ENCODE measurements at places on chromosomes 11 and 22. TPM values are rescaled to one million over a fixed set of nuclear protein-coding genes. Genes with fewer than 3 reads are reported as not detected.

CCDC89 gene
- total RNA-seq, result not detected

GPHA2 gene
- total RNA-seq, result not detected

SULT4A1 gene
- not detected for total RNA-seq

OR8D4 gene
- not detected for total RNA-seq

BAIAP2L2 gene
- 1.2 TPM for total RNA-seq

KRTAP5-10 gene
- not detected for total RNA-seq

MMP27 gene
- not detected for total RNA-seq

OR6T1 gene
- total RNA-seq, result not detected

LYVE1 gene
- total RNA-seq, result not detected

RIMBP3C gene
- 0.47 TPM for total RNA-seq

CHST1 gene
- total RNA-seq, result 0.47 TPM

DNA sequence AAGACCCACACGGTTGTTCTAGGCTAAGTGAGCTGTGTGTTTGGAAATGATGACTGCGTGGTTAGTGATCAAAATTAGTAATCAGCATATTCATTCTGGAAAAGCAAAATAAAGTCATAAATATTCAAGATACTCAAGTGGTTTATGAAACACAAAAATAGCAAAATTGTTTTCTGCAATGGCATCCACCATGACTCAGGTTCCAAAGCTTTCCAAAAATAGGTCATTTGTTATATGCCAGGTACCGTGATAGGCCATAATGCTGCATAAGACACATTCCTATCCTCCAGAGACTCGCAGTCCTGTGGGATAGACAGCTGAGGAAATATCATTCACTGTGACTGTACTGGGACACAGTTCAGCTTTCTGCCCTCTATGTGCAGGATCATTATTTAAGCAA lies 2.4 kb upstream of the ATL3 start:
- DNase-seq, result no peak

GRCh38 chr22:47822422-47822821 lies 1060.0 kb downstream of the TBC1D22A start:
- DNase-seq, result no peak

DNA sequence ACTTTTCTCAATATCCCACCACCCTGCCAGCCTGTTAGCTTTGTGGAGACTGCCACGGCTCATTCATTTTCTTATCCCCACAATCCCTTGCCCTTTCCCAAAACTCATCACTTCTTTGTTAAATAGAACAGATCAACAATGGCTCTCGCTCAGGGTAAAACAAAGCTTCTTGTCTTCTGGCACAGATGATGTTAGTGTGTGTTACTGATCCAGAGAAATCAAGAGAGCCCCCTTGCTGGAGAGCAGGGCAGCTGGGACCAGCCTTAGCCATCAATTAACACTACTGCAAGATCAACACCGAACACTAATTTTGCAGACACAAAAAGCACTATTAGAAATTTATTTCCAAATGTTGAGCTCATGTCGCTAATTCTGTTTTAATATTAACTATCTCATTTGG lies 420.9 kb downstream of the TENM4 start:
- DNase-seq, result no peak

DNA sequence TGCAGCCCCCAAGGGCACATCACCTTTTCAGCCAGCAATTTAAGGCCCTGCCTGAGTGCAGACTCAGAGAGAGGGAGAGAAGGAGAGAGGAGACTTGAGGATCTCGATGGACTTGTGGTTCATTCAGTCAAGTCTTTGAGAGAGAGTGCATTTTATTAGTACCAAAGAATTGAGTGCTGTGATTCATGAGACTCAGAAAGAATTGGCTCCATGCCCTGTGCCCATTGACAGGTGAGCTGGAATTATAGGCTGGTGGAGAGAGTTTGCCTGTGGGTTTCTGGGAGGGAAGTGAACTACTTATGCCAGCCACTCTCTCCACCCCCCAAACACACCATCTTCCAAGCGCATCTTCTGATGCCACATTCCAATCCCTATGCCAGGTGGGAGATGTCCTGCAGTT lies 236.8 kb downstream of the MN1 start:
- no peak for DNase-seq

GRCh38 chr11:112537846-112538330 lies 277.2 kb upstream of the PLET1 start:
- DNase-seq, result no peak

- no peak for DNase-seq
These were observed 117.5 kb upstream of the ALX4 start for GRCh38 chr11:44427432-44427831.

GRCh38 chr11:59865031-59865430 lies 1.3 kb downstream of the TCN1 start:
- DNase-seq, result no peak

- DNase-seq, result no peak
These were observed 827 bp upstream of the MUC2 start for GRCh38 chr11:1073851-1074243.

GRCh38 chr22:19448076-19448607 lies 631 bp upstream of the C22orf39 start:
- no peak for DNase-seq

DNA sequence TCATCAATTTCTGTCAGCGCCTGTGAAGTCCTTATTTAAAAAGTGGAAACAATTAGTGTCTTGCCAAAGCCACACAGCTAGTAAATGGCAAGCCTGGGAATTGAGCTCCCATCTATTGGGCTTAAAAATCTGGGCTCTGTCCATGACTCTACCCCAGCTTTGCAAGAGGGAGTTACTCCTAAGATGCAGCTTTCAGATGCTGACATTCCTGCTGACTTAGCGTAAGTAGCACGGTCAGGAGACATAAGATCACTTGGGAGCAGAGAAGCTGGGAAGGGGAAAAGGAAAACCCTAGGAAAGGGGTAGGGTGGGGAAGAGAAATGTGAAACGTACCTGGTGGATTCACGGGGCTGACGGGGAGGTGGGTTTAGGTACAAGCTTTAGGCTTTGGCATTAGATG lies 36.0 kb upstream of the OR4B1 start:
- no peak for DNase-seq

DNA sequence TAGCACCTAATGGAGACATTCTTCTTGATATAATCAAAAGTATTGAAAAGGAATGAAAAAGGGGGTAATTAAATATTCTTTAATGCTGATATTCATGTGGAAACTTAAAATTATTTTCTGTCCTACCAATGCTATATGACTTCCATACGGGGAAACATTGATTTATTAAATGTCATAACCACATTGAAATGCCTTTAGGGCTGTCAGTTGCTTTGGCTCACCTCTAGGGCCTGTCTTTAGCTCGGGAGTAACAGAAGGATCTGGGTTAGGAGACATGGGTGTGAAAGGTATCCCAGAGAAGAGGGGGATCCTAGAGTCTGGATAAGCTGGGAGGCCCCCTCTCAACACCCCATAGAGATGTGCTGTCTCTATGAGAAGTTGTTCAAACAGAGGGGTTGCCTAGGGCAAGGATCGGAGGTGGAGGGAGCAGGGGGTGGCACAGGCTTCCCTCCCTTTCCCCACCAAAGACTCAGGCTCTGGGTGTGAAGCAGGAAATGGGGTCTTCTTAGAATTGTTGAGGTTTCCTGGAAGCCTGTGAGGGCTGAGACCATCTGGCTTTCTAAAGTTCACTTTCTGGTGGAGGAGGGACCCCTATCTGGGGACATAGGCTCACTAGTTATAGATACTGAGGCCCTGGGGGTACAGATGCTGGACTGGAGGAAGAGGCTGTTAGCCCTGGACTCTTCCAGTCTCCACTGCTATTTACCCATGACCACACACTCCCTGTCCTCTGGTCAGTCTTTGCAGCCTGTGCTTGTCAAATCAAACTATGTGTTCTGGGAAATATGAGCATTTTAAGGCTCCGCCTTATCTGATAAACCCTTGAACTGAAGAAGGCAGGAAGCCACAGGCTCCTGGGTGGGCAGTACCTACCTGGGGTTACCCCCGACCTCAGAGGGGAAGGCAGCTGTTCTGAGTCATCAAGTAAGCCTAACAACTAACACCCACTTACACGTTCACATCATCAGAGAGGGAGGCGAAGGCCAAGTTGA lies 55.8 kb upstream of the RRAS2 start:
- DNase-seq, result peak; percentile 97

GRCh38 chr11:94199136-94200130 lies 70.8 kb downstream of the PANX1 start:
- no peak for DNase-seq

GRCh38 chr22:49892226-49892899 lies 25.9 kb downstream of the ALG12 start:
- DNase-seq, result no peak

DNA sequence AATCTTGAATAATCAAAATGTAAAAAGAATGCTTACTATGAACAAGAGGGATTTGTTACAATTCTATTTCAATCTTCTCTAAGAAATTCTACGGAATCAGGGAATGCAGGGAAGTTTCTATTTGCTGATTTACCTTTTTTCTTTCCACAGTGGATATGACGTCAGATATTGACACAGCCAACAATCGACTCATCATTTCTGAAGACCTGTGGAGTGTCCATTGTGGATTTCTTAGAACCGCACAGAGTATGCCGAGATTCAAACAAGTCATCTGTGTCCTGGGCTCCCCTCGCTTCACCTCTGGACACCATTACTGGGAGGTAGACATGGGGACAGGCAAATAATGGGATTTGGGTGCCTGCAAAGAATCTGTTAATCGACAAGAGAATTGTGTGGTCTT lies 4.1 kb upstream of the RFPL1 start:
- DNase-seq, result no peak

DNA sequence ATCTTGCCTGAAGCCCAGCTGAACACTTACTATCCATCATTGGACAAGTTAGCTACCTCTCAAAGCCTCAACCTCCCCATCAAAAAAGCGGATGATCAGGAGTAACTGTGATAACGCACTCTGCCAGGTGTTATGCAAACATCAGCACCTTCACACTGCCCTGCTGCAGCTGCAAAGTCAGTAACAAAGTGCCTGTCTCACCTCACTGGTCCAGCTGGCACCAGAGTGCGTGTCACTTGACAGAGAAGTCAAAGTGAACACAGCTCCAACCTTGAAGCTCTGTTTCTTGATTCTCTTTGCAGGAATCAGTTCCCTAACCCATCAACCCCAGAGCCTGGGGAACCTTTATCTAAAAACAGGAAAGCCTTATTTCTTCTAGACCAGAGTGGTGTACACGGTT lies 413.6 kb downstream of the CTTN start:
- DNase-seq, result no peak

DNA sequence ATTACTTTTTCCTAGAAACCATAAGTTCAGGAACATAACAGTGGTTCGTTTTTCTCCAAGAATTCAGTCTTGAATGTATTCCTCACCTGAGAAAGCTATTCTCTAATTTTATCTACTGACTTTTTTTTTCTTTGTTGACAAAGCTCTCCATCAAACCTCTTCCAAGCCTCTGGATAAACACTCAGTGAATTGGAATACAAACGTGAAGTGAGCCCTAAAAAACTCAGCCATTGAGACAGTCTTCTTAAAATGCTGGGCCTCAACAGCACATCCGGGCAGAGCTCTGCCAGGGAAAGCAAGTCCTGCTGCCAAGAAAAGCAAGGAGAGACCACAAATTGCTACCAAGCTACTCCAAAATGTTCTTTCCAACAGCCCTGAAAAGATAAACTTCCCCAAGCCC lies 7.7 kb upstream of the SLC1A2 start:
- DNase-seq, result no peak

GRCh38 chr11:72111300-72112142 lies 974 bp downstream of the ANAPC15 start:
- no peak for DNase-seq

DNA sequence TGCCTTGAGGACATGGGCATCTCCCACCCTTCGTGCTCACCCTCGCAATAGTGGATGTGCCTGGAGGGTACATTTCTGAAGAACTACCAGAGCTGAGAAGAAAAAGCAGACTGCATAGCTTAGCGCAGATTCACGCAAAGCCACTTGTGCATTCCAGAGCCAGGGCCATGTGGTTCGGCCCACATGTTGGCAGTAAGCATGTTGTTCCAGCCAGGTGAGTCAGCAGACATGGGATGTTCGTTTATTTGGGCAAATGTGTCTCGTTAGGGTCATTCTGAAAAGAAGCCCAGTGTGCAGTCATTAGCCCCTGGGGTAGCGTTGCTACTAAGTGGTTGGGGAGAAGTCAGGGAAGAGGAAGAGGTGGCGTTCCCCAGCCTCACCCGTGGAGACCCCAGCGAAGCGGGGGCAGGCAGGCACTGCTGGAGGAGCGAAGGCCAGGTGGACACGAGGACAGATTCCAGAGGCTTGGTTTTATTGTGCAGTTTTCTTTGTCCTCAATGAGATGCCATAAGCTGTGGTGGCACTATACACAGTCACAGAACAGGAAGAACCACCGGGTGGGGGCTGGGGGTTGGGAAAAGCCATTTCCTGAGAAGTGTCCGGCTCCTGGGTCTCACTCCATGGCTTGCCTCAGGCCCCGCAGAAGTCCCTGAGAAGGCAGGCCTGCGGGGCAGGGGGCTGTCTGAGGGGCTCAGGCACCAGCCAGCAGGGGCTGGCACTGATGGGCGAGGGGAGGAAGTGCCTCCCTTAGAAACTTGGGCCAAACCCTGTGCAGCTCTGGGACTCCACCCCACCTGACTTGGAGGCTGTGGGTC lies 5.0 kb downstream of the THY1 start:
- DNase-seq, result no peak

GRCh38 chr11:107705027-107705426 lies 6.8 kb downstream of the SLN start:
- DNase-seq, result no peak

GRCh38 chr11:65575568-65576231 lies at the start of gene EHBP1L1:
TSS of gene EHBP1L1 (plus strand) at chr11:65576053. CDS start at chr11:65576303, 250 bp downstream.
- peak; percentile 88 for DNase-seq

All from CD4-positive, CD25-positive, alpha-beta regulatory T cell (primary cell).